ENCODE measurements at places on chromosomes 6 and 20.

DNA sequence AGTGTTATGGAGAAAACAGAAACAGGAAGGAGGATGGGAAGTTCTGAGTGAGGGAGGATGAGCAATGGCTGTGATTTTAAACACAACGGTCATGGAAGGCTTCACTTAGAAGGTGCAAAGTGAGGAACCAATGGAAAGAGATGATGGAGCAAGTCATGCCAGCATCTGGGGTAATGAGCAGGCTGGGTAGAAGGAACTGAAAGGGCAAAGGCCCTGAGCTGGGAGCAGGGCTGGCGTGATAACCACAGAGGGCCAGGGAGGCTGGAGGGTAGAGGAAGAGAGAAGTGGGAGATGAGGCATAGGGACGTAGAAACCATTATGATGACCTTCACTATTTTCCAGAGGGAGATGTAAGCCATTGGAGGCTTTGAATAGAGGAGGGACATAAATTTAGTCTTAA is 43.6 kb downstream of the NHLRC1 start:
- DNase-seq = no peak

GRCh38 chr6:139337830-139338229 is 36.6 kb downstream of the CITED2 start:
- DNase-seq = peak; percentile 32

GRCh38 chr20:46365487-46366220 is 40.8 kb downstream of the ELMO2 start:
- no peak for DNase-seq

DNA sequence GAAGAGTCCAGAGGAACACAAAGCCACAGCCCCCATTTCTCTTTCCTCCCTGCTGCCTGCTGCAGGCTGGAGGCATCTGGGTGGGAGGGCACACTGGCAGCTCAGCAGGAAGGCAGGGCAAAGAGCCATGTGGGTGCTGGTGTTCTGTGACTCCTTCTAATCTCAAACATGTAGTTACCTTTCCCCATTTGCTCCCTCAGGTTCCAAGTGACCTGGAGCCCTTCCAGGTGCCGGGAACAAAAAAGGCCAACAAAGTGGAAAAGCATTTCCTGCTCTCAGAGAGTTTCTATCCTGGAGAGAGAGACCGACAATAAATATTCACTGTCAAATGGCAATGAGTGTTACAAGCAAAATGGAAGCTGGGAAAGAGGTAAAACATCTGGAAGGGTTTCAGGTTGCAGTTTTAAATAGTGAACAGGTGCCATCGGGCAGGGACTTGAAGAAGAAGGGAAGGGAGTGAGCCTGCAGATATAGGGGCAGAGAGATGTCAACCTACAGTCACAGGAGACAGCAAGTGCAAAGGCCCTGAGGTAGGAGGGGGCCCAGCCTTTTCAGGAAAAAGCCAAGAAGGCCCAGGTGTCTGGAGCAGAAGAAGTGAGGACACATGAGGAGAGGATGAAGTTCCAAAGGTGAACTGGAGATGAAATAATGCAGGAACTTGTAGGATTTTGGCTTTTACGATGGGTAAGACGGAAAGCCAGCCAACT is 43.6 kb upstream of the IYD start:
- DNase-seq = no peak

DNA sequence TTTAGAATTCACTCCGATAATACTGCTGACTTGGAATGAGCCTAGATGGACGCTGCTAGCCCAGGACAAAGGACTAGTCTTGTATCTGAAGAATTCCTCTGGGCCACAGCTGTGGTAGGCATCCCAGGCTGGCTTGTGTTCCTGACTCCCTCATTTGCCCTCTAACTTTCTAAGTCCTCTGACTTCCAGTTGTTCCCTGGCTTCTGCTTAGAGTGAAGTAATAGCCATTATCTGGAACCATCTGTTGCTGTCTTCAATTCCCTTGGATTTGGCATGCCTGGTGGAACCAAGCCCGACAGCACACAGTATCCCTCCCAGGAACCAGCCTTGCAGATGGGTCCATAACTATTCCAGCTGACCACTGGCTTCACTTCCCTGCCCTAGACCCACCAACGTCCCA is 376.0 kb downstream of the SYNE1 start:
- DNase-seq = peak; percentile 36

DNA sequence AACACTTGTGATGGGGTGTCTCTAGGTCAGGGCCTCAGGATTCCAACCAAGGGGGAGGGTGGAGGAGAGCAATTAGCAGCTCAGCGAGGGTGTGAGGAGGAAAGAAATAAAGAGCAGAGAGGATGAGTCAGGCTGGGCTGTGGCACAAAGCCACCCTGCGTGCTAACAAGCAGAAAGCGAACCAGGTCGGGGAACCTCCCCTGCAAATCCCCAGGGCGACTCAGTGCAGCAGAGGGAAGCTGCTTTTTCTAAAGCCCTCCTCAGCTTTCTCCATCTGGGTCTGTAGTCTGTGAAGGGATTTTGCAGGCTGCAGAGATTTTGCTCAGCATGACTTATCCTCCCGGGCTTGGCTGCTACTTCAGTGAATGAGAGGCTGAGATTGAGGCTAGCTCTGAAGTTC is 6.6 kb upstream of the SPO11 start:
- DNase-seq = peak; percentile 24

GRCh38 chr6:92361990-92362389 is 1057.4 kb downstream of the EPHA7 start:
- no peak for DNase-seq

DNA sequence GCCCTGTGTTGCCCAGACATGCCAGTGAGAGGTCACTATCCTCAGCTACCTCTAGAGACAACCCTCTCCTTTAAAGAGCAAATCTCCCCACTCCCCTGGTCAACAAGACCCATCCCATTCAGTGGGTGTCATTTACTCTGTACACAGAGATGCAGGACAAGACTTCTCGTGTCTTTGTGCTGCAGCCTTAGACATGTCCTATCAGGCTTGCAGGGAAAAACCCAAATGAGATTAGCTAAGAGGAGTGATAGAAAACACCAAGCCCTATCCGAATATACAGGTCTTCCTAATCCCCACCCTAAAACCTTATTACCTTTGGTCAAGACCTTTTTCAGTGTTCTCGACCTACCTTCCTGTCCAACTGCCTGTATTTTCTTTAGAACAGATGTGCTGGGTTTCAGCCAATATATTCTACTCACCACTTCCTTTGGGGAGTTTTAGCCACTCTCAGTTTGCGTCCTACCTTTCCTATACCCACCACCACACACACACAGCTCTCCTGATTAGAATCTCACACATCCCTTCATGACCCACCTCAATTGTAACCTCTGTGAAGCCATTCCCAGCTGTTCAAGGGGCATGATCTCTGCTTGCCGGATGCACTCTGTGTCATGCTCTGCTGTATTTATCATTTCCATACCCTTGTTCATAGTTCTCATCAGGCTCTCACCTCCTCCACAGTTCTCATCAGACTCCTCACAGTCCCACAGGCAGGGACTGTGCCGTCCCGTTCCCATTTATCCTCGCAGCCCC is 39.7 kb downstream of the TRAM2 start:
- no peak for DNase-seq

DNA sequence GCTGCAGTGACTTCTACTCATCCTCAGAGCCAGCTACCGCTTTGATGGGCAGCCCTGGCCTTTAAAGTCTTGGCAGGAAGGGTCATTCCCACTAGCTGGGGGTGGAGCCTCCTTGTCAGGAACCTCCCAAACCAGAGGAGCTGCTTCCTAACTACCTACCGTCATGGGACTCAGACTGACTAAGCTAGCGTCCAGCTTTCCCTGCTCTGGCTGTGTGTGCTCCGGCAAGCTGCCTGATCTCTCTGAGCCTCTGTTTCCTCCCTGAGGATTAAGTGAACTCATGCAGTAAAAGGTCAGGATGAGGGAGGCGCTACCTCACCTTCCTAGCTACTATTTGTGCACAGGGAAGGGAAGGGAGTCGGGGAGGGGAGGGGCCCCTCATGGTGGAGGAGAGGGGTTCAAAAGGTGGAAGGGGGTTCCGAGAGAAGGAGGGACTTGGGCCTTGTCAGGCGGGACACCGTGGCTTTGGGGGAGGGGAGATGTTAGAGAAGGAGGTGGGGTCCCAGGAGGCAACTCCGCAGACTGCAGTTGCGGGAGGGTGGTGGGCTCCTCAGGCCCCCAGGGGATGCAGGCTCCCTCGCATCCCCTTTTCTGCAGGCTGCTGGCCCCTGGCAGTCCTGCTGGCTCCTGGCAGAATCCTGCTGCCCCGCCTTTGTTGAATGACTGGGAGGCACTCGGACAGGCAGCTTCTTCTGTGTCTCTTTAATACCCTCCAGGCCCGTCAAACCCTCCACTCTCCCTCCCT is 9.8 kb downstream of the DUSP15 start:
- DNase-seq = no peak

GRCh38 chr6:109978174-109979032 is at the start of gene GPR6:
Gene GPR6 (plus strand): TSS chr6:109978311. CDS start chr6:109979113, 802 bp downstream.
- DNase-seq = peak; percentile 86

- DNase-seq = no peak
Observed at GRCh38 chr6:153729189-153729588, 309.9 kb upstream of the OPRM1 start.

- peak; percentile 59 for DNase-seq
Observed at GRCh38 chr6:43328528-43328927, 19.9 kb upstream of the CRIP3 start.

DNA sequence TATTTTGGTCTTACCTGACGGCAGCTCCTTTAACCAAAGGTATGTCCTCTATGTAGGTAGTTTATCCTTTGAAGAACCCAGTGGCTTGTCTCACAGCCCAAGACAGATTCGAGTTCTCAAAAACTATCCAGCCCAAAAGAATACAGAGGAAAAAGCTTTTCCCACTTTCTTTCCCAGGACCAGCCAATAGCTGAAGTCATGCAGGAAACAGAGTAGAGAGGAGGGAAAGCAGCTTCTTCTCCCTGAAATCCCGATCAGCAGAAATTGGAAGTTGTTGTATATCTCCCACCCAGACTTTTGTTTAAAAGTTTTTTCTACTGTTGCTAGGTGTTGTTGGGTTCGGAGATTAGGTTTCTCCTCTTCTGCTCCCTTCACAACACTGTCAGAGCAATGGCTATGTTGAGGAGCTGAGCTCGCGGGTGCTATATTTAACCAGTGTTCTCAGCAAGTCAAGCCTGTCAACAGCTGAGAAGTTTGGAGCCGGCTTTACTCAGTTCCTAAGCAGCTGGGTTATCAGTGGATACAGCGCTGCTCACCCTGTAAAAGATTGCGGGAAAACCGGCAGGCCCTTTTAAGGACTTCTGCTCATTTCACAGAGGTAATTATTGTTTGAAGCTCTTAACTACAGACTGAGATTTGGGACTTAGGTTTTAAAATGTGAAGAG is at the start of gene FILIP1:
Gene FILIP1 (minus strand): TSS at position 401 of the 665 bp plus-strand sequence. CDS start 78,828 bp downstream, outside the sequence.
- peak; percentile 69 for DNase-seq

DNA sequence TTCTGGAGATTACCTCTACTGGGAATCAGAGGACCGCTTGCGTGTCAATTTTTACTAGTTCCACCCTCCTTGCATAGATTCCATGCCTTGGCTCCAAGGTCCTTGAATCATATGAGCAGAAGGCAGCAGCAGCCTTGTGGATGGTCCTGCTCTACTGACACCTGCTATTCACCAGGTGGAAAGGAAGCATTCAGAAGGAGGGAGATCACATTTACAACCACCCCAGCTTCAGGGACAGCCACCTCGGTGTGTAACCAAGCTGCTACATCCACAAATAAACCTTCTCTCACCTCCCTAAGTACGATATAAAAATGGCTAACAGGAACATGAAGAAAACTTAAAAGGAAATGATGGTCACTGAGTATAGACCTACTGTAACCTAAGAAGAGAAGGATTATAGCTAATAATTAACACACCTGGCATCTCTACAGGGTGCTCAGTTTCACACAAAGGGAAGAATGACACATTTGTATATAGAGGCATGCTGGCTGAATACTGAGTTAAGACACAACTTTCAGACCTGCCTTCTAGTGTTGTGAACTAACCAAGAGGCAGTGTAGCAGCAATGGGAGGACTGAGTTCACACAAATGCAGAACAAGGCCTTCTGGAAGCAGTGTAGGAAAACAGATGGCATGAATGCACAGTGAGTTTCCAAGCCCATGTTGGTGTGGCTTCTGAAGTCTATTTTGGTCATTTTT is 46.3 kb upstream of the SRPK1 start:
- no peak for DNase-seq

- DNase-seq = peak; percentile 37
Observed at GRCh38 chr20:19211661-19212468, 577 bp upstream of the SLC24A3 start.

- no peak for DNase-seq
Observed at GRCh38 chr6:131129689-131130553, 5.3 kb upstream of the AKAP7 start.

DNA sequence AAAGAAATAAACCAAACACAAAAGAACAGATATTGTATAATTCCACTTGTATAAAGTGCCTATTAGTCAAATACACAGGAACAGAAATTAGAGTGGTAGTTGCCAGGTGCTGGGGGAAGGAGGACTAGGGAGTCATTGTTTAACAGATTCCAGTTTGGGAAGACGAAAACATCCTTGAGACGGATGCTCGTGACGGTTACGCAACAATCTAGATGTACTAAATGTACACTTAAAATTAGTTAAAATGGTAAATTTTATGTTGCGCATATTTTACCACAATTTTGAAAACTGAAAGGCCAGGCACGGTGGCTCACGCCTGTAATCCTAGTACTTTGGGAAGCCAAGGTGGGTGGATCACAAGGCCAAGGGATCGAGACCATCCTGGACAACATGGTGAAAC is 111.0 kb downstream of the PKHD1 start:
- DNase-seq = peak; percentile 11

Measured in right cardiac atrium (tissue), 5 donors.